Dermis blood vessel endothelial cell (primary cell): ENCODE measurements at places on chromosomes 12 and 14. TPM values are rescaled to one million over a fixed set of nuclear protein-coding genes. Genes with fewer than 3 reads are reported as not detected.

Gene TPCN1
- 11.2 and 15.1 TPM in 2 replicates for total RNA-seq

Gene DRAM1
- total RNA-seq = 22.3 and 30.1 TPM in 2 replicates

Gene KCNMB4
- 0.34 and 0.42 TPM in 2 replicates for total RNA-seq

Gene PHETA1
- 8.5 and 9.7 TPM in 2 replicates for total RNA-seq

Gene C14orf132
- 2.8 and 3.7 TPM in 2 replicates for total RNA-seq

Gene TAS2R13
- 0.84 and 1.0 TPM in 2 replicates for total RNA-seq

Gene RDH12
- not detected in 2 replicates for total RNA-seq

Gene TMEM30B
- total RNA-seq = 0.33 and 0.34 TPM in 2 replicates

Gene KRT78
- not detected in 2 replicates for total RNA-seq

Gene FIGNL2
- total RNA-seq = 0.74 and 1.2 TPM in 2 replicates

Gene TC2N
- total RNA-seq = 16.8 and 24.2 TPM in 2 replicates

Gene FSCB
- not detected in 2 replicates for total RNA-seq

Gene OTX2
- not detected in 2 replicates for total RNA-seq

Gene PAN2
- total RNA-seq = 16.8 and 24.2 TPM in 2 replicates

Gene ACOT6
- total RNA-seq = not detected in 2 replicates

Gene LRTM2
- total RNA-seq = not detected in 2 replicates

Gene CCDC38
- not detected in 2 replicates for total RNA-seq

Gene CCDC177
- total RNA-seq = not detected in 2 replicates

Gene JPH4
- not detected in 2 replicates for total RNA-seq

Gene ZFHX2
- total RNA-seq = 0.17 and 0.23 TPM in 2 replicates

Gene AREL1
- total RNA-seq = 27.6 and 33.9 TPM in 2 replicates

Gene ZC2HC1C
- total RNA-seq = 0.34 and 0.84 TPM in 2 replicates

Gene SERPINA9
- not detected in 2 replicates for total RNA-seq

Gene KRT2
- total RNA-seq = not detected in 2 replicates

Gene METTL25
- 7.7 and 14.6 TPM in 2 replicates for total RNA-seq

Gene CTSG
- not detected in 2 replicates for total RNA-seq

Gene LRRK2
- total RNA-seq = 0.51 and 0.65 TPM in 2 replicates

Gene DEGS2
- total RNA-seq = 0.68 and 2.0 TPM in 2 replicates

Gene VASH1
- total RNA-seq = 97.0 and 97.9 TPM in 2 replicates
